ENCODE measurements at places on chromosomes 11 and 22.
A peak's percentile ranks its signal among the peaks of the same experiment; 100 is the strongest.

- DNase-seq = no peak
Measured at GRCh38 chr22:49100316-49100715, 727.4 kb downstream of the BRD1 start.

DNA sequence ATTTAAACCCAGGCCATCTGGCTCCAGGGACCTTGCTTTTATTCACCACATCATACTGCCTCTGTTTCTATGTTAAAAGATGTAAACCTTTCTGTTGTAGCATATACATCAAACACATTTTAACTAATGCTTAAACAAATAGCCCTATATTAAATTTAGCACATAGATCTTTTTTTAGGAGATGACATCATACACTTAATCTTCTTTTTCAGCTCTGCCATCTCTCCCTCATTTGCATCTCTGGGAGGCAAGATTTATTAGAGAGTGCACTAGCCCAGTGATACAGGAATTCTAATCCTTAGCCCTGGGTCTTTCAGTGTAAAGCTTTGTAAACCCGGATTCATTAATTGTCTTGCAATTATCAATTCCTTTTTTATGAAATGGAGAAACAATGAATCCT, 13.6 kb downstream of the OR5D16 start:
- DNase-seq = no peak

DNA sequence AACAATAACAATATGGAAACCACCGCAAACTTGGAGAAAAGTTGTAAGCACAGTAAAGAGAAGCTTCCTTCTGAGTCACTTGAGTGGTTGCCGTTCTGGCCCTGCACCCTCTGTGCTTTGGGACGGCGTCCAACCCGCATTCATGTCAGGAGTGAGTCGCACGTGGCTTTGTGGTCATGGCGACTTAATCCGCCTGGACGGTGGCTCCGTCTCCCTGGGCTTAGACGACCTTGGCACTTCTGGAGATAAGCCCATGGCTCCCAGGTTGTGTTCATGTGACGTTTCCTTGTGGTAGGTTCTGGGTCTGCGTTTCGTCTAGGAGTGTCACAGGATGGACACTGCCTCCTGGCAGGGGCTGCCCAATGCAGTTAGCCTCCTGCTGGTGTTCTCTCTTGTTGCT, 40.5 kb downstream of the TPCN2 start:
- DNase-seq = no peak

DNA sequence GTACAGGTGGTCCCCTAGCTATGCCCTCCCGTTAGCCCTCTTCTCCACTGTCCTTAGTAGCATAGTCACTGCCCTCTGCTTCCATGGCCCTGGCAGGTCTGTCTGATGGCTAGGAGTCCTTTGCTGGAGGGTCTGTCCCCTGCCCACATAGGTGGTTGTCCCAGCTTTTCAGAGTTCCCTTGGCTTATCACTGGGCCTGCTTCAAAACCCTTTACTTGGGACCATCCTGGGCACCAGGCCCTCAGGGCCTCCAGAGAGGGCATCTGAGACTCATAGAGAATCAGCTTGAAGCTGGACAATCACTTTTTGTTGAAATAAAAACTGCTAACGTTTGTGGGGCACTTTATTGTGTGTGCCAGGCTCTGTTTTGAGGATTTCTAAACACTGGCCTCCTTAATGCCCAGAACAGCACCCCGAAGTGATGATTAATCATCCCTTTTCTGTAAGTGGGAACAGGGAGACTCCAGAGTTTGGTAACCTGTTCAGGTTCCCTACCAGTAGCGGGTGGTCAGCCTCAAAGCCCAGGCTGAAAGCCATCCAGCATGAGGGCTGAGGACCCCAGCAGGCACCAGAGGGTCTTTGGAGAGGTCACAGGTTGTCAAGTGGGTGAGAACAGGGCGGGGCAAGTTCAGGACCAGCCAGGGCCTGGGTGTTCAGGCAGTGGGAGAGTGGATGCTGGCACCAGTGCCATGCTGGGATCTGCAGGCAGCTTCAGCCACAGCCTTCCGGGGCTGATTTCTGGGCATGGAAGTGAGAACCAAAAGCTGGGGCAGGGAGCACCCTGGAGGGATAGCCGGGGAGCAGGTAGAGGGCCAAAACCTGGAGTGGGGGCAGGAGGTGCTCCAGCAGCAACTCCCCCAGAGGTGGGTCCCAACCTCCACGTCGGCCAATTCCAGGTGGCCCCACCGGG, 495 bp upstream of the KCNK4 start:
- DNase-seq = no peak

GRCh38 chr11:12938590-12939247, 70.4 kb upstream of the RASSF10 start:
- no peak for DNase-seq

DNA sequence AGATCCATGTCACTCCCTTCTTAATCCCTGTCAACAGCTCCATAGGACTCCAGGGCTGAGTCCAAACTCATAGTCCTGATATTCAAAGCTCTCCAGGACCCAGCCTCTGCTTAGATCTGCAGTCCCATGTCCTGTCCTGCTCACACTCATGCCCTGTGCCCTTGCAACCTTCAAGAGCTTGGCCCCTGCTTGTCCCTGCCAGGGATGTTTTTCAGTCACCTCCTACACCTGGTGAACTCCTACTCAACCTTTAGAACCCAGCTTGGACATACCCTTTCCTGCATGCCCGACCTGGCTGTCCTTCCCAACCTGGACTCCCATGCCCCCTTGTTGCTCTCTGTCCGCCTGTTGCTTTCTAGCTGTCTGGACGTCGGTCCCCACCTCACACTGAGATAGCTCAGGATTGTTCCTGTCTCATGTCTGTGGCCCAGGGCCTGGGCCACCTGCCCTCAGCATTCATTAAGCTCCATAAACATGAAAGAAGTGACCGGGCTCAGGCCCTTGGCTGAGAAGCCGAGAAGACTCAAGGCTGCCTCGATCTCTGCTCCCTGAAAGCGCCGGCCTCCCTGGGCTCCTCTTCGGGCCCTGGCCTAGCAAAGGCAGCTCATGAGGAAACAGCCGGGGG, 48.8 kb upstream of the RTL6 start:
- DNase-seq = no peak

DNA sequence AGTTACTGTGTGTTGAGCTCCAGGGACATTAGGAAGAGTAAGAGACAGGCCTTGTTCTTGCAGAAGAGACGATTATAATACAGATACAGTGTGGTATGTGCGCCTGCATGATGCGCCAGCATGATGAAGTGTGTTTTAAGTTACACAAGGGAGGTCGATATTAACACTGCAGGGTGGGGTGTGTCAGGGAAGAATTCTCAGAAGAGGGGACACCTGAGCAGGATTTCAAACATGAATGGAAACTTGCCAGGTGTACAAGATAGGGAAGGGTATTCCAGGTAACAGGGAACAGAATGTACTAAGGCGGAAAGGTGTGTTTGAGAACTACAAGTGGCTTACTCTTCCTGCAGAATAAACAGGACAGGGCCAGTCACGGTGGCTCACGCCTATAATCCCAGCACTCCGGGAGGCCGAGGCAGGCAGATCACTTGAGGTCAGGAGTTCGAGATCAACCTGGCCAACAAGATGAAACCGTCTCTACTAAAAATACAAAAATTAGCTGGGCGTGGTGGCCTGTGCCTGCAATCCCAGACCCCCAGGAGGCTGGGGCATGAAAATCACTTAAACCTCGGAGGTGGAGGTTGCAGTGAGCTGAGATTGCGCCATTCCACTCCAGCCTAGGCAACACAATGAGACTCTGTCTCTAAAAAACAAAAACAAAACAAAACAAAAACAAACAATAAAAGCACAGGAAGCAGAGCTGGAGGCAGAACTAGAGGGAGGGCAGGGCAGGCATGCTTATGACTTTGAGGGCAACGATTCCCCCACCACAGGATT, 59.0 kb downstream of the SYN3 start:
- no peak for DNase-seq

- no peak for DNase-seq
Measured at GRCh38 chr11:69115586-69116560, 39.9 kb upstream of the SMIM38 start.

DNA sequence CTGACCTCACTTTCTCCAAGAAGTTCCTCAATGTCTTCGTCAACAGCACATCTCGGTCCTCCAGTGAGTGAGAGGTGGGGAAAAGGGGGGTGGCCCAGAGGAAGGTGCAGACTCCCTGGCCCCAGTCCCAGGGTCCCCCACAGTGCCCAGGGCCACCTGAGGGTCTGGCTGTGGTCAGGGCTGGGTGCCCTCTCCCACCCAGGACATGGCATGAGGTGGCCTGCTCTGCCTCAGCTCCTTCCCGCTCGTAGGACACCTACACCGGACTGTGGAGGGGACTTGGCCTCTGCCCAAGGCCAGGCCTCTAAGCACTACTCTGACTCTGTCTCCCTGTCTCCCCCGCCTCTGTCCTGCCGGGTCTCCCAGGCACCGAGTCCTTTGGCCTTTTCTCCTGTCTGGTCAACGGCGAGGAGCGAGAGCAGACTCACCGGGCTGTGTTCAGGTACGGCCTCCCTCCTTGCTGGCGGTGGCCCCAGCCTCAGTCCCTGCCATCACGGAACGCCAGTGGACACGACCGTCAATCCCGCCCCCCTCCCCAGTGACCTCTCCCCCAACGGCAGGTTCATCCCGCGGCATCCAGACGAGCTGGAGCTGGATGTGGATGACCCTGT, 4.5 kb downstream of the MAPK8IP2 start:
- DNase-seq = no peak

DNA sequence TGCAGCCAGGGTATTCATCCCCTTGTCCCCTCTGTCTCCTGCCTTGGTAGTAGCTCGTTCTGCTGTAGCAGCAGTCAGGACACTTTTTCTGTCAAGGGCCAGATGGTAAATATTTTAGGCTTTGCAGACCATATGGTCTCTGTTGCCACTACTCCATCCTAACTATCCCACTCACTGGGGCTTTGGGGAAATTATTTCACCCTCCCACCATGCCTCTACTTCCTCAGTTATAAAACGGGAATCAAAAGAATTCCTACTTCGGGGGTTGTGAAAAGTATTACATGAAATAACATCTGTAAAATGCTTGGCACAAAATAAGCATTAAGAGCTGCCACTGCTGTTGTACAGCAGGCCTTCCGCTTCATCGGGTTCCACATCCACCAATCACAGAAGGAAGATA, 89.9 kb upstream of the LDLRAD3 start:
- DNase-seq = no peak

DNA sequence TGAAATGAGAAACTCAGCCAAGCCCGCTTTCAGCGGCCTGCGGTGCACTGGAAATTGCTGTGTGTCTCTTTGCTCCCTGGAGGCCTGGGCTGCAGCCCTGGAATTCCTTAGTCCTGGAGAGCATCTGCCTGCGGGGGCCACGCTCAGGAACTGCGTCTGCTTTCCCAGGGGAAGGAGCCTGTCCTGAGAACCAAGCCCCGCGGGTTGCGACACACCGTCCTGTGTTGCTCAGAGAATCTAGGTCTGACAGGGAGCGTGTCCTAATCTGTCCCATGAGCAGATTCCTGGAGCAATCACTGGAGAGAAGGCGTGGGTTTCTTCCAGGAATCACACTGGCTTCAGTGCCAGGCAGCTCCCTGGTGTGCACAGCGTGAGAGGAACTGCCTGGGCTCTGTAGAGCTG, 708.1 kb downstream of the BRD1 start:
- DNase-seq = no peak

DNA sequence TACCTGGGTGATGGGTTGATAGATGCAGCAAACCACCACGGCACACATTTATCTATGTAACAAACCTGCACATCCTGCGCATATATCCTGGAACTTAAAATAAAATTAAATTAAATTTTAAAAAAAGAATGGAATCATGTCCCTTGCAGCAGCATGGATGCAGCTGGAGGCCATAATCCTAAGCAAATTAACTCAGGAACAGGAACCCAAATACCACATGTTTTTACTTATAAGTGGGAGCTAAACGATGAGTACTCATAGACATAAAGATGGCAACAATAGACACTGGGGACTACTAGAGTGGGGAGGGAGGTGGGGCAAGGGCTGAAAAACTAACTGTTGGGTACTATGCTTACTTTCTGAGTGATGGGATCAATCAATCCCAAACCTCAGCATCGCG, 40.9 kb downstream of the CWC15 start:
- no peak for DNase-seq

DNA sequence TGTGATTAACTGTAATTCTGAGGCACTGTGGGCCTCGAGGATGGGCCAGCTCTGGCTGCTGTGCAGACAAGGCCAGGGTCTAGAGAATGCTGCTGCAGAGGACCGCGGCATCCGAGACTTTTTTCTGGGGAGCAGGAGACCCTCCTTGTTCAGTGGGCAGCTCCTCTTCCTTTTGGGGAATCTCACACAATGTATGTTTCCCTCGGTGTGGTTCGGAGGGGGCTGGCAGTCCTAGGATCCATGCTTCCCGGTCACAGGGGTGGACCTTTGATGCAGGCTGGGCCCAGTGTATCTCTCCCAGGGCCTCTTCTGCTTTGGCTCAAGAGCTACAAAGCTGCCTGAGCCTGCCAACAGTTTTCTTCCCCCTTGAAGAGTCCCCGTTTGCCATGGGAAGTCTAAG, 31.5 kb downstream of the MYEOV start:
- DNase-seq = peak; percentile 36

GRCh38 chr11:70951139-70951804, 301.1 kb downstream of the SHANK2 start:
- DNase-seq = no peak

DNA sequence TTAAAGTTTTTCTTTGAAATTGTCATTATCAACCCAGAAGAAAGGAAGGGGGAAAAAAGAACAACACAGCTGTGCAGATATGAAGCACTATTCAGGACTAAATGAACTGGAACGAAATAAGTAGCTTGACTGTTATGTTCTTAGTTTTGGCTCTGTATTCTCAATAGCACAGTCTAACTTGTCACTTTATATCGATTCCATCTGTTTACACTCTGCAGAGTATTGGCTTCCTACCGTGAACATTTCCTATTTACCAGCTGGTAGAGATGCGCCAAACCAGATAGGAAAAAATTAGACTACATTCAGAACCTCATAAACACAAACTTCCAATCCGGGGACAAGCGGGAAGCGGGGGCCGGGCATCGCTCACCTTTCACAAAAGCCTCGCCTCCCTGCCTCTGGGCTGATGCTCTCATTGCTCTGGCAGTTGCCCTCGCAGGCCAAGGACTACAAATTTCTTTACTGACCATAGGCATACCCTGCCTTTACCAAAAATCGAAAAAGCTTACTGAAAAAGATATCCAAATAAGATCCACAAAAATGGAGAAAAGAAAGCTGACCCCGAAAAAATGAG, 66.2 kb downstream of the EFCAB6 start:
- DNase-seq = no peak

DNA sequence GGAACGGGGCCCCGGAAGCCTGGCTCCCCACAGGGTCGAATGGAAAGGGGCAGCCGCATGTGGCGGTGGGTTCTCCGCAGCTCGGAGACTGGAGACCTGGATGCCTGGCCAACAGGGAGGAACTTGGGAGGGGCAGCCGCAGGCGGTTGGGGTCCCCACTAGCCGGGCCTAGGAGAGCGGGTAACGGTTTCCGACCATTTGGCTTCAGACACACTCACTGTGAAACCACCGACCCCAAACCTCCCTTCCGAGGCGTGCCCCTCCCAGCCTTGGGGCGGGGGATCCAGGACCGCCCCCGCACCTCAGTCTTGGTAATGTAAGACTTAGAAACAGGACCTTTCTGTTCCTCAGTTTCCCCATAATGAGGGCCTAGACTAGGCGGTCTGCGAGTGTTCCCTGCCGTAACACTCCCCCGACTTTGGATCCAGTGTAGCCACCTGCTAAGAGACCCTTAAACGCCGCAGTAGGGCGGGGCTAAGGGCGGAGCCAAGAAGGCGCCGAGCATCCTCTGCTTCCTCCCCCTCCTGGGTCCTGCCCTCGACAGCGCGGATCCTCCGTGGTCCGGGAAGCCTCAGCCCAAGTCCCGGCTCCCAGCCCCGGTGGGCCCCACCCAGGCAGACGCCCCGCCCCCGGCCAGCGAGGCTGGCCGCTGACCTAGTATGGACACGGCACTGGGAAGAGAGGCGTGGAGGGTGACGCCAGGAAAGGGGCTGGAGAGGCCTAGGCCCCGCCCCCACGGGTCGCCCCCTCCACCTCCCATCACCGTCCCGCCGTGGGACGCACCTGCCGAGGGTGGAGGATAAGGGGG, 1.8 kb upstream of the RASGRP2 start:
- DNase-seq = peak; percentile 77
